ENCODE measurements at places on chromosomes 7 and 10. TPM values are rescaled to one million over a fixed set of nuclear protein-coding genes. Genes with fewer than 3 reads are reported as not detected.

DNA sequence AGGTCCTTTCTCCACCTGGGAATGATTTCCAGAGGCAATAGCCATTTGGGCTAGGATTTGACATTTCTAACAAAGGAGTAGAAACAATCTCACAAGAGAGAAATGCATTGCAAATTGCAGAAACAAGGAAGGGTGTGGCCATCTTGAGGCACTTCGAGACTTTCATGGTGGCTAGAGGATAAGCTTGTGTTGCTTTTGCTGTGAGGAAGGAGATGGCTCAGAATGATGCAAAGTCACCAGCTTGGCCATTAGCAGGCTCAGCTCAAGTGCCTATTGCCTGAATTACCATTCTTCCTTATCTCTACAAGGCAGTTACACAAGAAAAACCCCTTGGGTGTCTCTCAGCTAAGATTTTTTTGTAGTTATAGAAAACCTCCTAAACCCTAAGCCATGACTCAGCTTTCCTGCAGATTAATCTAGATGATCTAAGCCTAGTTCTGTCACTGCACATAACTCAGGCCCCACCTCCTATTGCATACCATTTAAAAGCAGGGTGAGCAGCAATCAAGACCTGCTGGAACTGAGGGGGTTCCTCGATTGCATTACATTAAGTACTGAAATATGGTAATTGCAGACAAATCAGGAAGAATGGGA lies 683.1 kb downstream of the NRG3 start:
- DNase-seq = no peak

DNA sequence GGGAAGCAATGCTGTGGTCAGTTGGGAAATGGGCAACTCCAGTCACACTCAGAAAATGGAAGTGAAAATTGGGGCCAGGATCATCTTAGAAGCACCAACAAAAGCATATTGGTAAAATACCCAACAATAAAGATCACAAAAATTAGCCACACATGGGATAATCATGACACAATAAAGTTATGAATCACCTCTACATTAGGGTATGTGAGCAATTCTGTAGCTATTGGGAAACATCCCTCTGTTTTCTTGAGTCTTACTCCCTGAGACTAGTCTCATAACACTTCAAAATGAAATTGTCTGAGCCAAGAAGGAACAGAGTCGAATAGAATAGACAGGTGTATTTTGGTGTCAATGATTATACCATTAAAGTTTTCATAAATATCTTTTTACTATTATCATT lies 178.3 kb downstream of the DYNC1I1 start:
- no peak for DNase-seq

- no peak for DNase-seq
These were observed 10.8 kb upstream of the FAM3C start for GRCh38 chr7:121406944-121407343.

SLC26A4 gene
- 8.7 TPM for polyA plus RNA-seq

GRCh38 chr7:148325208-148325607 lies 265.4 kb upstream of the C7orf33 start:
- DNase-seq = no peak

- no peak for DNase-seq
These were observed 576.3 kb downstream of the GFRA1 start for GRCh38 chr10:115696747-115697146.

DNA sequence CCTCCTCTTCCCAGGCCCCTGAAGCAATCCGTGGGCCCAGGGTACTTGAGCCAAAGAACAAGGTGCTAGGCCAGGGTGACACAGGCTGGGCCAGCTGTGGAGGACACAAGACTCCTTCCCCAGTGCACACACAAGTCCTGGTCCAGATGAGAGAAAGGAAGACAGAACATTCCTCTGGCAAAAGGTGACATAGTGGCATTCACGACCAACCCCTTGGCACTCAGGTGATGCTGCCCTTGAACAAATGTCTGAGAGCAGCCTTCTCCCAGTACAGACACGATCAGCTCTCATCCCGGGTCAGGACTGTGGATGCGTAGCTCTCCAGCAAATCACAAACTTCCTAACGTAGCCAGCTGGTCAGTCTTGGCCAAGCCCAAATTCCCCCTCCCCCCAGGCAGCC lies 118.5 kb downstream of the OAT start:
- no peak for DNase-seq

AKR1B15 gene
- polyA plus RNA-seq = not detected

GRCh38 chr7:30191809-30192208 lies 57.0 kb downstream of the MTURN start:
- DNase-seq = no peak

PNLIPRP3 gene
- polyA plus RNA-seq = not detected

- peak; percentile 34 for DNase-seq
These were observed 33.8 kb upstream of the ZFAND2A start for GRCh38 chr7:1193593-1194424.

FAM25A gene
- 0.45 TPM for polyA plus RNA-seq

GRCh38 chr10:88553116-88553752 lies 29.9 kb downstream of the RNLS start:
- DNase-seq = peak; percentile 49

RADIL gene
- 3.7 TPM for polyA plus RNA-seq

GRCh38 chr10:113978802-113979201 lies 64.9 kb upstream of the ADRB1 start:
- no peak for DNase-seq

DNA sequence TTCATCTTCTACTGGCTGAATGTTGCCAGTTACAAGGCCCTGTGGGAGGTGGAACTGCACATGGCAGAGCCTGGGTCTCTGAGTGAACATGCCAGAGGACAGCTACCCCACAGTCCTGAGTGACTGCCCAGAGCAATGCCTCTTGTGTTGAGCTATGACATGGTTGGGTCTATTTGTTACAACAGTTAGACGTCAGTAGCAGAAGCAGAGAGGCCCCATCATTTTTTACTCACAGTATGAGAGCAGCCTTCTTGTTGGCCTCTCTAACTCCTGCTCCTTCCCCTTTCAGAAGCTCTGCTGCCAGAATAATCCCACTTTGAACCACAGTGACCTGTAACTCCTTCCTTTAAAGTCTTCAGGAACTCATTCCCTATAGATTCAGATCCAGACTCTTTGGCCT lies 30.8 kb upstream of the NRP1 start:
- DNase-seq = no peak

GRCh38 chr10:2992401-2993198 lies 74.7 kb upstream of the PFKP start:
- no peak for DNase-seq

- DNase-seq = no peak
These were observed 261.4 kb downstream of the ADARB2 start for GRCh38 chr10:1475771-1476454.

DNA sequence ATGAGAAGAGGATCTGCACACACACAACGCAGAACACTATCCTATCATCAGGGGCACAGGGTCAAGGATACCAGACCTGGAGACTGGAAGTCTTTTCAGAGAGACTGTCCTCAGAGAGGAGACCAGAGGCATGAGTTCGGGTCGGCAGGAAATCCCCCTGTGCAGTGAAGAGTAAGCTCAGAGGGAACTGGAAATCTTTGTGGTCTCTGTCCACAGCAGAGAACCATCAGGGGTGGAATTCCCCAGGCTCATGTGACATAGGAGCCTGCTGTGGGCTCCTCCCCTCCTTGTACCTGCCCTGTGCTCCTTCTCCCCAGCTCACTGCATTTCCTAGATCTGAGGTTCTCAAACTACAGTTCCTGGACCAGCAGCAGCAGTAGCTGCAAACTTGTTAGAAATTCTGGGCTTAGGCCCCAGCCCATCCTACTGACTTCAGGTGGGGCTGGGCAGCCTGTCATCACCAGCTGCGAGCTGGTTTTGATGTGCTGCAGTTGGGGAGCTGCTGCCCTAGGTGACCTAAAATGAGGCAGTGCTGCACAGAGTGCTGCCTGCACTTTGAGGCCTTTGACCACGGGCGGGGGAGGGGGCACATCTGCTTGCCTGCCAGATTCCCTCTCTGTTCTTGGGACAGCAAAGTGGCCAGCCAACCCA lies 2.4 kb downstream of the ZMIZ2 start:
- no peak for DNase-seq

TET1 gene
- 0.14 TPM for polyA plus RNA-seq

DNA sequence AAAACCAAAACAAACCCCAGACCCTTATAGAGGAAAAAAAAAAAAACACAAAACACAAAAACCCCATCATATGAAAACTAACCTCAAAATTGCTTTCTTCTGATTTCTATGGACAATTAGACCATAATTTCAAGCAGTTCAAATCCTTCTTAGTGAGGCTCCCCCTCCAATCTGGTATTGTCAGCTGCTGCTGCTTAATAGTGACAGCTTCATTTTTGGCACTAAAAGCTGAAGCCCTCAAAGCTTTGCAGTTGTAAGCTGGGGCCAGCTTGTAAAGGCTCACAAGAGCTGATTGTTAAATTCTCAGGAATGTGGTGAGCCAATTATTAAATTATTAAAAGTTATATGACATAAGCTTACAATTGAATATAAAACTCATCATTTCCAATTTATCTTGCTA lies 21.9 kb downstream of the ATXN7L1 start:
- DNase-seq = peak; percentile 47

KLF14 gene
- polyA plus RNA-seq = not detected

EPHA1 gene
- polyA plus RNA-seq = 4.2 TPM

OR9A2 gene
- not detected for polyA plus RNA-seq

GRID2IP gene
- polyA plus RNA-seq = 0.16 TPM

GRCh38 chr10:48490946-48491345 lies 113.9 kb downstream of the ARHGAP22 start:
- peak; percentile 44 for DNase-seq

GRCh38 chr10:27743012-27743876 lies 2.4 kb downstream of the MKX start:
- peak; percentile 40 for DNase-seq

- no peak for DNase-seq
These were observed 39.1 kb downstream of the SUFU start for GRCh38 chr10:102542800-102543418.

DNA sequence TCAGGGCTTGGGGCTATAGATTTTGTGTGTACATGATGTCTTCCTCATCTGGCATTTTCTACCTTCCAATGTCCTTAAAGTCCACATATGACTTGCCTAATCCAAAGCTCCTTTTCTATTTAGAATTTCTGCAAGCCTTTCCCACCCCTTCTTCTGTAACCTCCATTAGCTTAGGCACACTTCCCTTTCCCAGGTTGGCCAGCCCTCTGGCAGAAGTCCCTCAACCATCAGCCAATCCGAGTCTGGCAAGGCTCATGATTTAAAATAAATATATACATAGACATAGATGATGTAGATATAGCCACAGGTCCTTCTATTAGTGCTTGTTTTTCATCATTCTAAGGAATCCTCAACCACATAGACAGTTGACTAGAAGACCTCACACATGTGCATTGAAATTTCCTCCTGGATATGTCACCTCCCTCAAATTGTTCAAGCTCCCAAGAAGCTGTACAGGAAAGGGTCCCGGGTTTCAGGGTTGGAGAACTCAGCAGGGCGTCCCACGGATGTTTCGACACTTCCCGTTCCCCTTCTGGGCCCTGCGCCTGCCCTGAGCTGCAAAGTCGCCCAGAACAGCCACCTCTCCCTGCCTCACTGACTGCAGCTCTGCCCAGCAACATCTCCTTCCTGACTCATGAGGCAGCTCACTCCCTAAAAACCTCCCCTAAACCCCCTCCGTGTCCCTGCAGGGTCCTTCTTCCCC lies 20.4 kb upstream of the PIK3AP1 start:
- no peak for DNase-seq

CDK13 gene
- polyA plus RNA-seq = 13.3 TPM
